ENCODE measurements at places on chromosomes 11 and 22.

DNA sequence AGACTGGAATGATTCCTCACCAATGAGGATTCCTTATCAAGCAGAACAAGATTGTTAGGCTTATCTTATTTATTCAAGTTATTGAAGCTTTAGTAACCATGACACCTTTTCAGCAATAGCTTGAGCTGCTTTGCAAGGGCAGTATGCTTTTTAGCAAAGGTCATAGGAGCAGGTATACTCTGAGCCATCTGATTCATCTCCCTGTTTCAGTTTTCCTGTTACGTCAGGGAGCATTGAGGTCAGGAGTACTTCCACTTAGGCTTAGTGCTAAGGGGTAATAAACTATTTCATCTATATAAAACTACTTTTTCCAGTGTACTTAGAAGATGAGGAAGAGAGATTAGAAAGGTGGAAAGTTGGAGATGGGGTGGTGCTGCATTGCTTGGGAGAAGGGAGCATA lies 17.7 kb upstream of the ANKRD42 start:
- DNase-seq, result no peak

DNA sequence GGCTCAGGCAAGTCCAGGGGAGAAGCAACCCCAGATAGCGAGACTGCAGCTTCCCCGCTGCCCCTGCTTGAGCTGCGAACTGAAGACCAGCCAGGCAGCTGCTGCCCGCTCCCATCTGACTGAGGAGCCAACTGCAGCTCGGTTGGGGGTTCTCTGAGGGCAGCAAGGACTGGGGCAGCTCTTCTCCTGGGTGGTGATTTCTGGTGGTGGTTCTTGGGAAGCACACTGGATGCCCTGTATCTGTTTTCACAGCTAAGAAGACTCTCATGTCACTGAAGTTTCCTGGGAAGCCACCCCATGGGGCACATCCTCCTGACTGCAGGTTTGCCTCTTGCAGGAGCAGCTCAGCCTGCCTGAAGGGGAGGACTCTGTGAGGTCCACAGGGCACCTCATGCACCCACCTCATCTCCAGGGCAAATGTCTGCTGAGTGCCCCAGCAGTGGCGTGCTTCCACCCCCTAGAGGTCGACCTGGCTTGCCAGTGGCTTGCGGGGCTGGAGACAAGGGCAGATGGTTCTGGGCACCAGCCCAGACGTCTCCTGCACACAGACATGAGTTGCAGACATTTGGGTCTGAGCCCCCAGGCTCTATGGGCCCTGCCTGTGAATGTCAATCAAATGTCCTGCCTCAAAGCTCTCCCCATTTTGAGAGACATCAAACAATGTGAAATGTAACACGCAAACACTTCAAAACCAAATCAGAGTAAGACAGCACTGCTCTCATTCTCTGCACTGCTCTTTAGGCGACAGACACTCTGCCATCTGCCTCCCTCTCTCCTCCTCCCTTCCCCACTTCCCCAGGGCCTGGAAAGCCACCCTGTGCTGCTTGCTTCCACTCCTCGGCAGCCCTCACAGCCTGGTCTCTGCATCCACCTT lies 800.9 kb downstream of the BRD1 start:
- no peak for DNase-seq

DNA sequence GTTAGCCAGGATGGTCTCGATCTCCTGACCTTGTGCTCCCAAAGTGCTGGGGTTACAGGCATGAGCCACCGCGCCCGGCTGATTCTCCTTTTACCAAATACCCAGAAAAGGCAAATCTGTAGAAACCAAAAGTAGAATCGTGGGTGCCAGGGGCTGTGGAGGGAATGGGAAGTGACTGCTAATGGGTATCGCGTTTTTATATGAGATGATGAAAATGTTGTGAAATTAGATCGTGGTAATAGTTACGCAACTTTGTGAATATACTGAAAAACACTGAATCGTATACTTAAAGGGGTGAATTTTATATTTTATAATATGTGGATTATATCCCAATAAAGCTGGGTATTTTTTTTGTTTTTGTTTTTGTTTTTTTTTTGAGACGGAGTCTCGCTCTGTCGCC lies 48.2 kb upstream of the CREB3L1 start:
- no peak for DNase-seq

GRCh38 chr11:46075168-46075567 lies 46.1 kb downstream of the PHF21A start:
- no peak for DNase-seq

DNA sequence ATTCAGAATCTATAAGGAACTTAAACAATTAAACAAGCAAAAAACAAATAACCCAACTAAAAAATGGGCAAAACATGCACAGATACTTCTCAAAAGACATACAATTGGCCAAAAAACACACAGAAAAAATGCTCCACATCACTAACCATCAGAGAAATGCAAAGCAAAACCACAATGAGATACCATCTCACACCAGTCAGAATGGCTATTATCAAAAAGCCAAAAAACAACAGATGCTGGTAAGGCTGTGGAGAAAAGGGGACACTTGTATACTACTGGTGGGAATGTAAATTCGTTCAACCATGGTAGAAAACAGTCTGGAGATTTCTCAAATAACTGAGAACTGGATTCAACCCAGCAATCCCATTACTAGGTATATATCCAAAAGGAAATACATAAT lies 24.8 kb downstream of the ENTHD1 start:
- no peak for DNase-seq

GRCh38 chr11:129331871-129332274 lies 43.8 kb upstream of the BARX2 start:
- DNase-seq, result no peak

GRCh38 chr11:8168485-8169257 lies at the start of gene RIC3:
Gene RIC3, minus strand, starts transcription at chr11:8169025. Its CDS starts 36 bp downstream, at chr11:8168989.
- DNase-seq, result no peak

- DNase-seq, result no peak
These were observed 261.3 kb upstream of the ARHGAP20 start for GRCh38 chr11:110973401-110973980.

DNA sequence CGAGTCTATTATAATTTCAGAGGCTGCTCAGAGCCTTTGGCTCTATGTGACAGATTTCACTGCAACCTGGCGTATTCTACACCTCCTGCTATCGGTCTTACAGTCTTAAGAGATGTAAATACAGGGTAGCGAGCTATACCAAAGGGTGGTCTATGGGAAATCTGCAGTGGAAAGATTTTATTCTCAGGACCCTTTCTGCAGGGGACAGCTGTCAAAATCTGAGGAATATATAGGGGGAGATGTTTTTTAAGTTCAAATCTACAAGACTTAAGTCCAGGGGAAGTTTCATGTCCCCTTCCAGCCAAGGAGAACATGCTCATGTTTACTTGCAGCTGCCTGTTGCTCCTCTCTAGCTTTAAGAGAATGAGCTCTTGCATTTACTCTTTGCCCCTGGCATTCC lies 62.7 kb downstream of the MICAL2 start:
- DNase-seq, result no peak

GRCh38 chr11:3219281-3219892 lies 774 bp upstream of the MRGPRG start:
- no peak for DNase-seq

GRCh38 chr22:46577368-46578249 lies 40.2 kb upstream of the CELSR1 start:
- DNase-seq, result no peak

DNA sequence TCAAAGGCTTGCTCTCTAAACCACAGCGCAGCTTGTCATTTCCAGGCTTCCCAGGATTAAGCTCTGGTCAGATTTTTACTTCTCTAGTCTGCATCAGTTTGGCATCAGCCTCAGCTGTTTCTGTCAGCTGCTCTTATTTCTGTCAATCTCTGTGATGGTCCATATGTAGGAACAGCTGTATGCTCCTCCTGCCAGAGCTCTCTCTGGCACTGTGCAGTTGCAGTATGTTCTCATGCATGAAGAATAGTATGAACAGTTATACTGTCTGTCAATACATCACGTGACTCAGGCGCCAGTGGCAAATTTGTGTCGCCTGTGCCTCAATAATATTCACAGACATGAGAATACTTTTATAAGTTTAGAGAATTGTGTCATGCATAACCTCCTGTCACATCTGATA lies 6.7 kb downstream of the OR6M1 start:
- no peak for DNase-seq

DNA sequence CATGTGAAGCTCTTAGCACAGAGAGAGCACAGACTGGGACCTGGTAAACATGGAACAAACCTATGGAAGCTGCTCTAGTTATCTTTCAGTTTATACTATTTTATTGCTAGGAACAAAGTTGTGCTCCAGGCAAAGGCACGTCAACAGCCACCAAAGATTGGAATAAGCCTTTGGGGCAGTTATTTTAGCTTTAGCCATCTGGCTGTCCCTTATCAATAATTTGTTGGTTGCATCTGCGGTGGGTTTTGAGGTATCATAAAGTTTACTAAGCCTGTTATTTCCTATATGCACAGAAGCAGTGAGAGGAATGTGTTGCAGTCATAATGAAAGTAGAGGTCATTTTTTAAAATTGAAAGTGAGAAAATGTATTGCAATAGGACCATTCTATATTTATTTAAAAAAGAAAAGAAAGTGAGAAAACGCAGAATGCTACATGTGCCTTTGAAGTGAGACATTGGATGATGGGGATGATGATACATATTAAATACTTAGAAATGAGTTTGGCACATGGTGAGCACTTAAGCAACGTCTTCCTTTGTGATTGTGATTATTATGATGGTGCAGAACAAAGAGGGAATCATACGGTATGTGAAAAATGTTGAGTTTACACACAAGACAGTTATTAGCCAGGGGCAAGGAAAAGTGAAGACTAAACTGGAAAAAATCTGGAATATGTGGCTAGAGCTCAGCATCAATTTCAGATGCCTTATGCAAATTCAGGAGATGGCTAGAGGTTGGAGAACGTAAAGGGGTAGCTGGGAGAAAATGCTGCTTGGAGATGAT lies 58.3 kb downstream of the PRR5L start:
- DNase-seq, result no peak

DNA sequence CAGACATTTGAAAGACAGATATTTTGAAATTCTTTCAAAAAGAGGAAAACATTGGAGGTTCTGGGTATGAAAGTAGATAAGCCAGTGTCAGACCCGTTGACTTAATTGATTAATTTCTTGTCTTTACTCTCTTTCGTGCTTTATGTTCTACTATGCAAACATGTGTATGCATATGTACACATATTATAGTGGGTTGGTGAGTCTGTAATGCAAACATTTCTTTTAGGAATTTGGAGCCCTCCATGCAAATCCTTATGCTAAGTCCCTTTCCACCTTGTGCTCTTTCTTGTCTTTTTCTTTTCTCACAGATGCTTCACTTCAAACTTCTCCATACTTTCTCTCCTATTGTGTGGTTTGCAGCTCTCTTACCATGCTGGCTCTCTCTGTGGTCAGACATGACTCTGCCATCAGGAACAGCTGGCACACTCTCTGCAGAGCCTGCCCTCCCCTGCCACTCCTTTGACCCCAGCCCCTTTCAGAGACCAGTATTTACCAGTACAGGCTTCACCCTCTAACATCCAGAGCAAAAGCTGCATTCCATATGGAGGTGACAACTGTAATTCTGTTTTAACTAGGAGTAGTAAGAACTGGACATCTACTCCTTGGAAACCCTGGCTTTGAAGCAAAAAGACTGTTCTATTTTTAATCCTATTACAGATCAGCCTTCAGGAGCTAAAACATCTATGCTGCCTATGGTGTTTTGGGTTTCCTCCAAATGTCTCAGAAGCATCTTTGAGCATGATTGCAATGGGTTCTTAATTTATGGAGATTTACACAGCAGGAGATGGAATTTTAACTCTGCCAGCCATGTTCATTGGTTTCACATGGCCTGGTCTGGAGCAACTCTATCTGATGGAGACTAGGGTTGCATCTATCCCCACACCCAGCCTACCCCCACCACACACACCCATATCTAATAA lies 386.9 kb upstream of the FAT3 start:
- DNase-seq, result no peak

- no peak for DNase-seq
These were observed 13.7 kb downstream of the ELF5 start for GRCh38 chr11:34499719-34500500.

DNA sequence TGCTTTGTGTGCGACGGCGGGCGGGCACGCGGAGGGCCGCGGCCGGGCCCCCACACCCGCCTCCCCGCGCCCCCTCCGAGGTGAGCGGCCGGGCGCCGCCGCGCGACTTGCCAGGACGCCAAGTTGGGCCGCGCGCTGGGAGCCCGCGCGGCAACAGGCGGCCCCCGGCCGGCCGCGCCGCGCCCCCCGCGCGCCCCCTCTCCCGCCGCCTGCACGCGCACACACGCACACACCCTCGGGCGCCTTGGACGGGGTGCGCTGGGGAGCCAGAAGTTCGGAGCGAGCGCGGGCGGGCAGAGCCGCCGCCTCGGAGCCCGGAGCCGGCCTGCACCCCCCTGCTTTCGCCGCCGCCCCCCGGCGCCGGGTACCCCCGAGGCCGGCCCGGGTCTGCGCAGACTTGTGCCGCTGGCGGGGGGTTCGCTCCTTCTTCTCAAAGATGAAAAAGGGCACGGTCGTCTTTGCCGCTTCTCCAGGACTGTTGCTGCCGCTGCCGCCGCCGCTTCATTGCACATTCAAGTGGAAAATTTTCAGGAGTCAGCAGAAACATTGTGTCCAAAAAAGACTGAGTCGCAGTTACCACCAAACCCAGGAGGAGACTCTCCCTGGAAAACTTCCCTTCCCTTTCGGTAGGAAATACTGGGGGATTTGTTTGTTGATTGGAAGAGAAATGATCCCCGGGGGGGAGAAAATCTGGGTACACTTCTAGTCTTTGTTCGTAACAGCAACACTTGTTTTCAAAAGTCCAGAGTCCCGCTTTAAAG lies 895 bp downstream of the TEAD1 start:
- DNase-seq, result no peak

DNA sequence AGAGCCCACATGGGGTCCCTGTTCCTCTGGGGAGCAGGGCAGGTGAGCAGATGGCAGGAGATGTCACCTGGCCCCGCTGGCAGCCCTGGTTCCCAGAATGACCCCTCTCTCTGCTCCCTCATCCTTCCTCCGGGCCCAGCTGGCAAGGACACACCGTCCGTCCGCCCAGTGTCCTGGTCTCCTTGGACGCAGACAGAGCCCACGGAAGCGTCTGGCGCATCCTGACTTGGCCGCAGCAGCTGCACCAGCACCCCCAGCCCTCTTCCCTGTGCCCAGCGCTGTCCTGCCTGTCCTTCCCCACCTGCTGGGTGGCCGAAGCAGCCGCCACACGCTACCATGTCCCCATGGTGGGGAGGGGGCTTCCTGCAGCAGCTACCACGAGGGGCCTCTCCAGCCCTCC lies 9.6 kb upstream of the CABP7 start:
- no peak for DNase-seq

GRCh38 chr11:64339754-64340408 lies at the start of gene CCDC88B:
Gene CCDC88B, plus strand, starts transcription at chr11:64340204. Its CDS starts 63 bp downstream, at chr11:64340267.
- peak; percentile 88 for DNase-seq

GRCh38 chr22:28795932-28796856 lies 4.2 kb downstream of the XBP1 start:
- no peak for DNase-seq

- DNase-seq, result no peak
These were observed 1.3 kb upstream of the TMEM25 start for GRCh38 chr11:118529584-118530175.
